Left renal pelvis (tissue), 4 donors: ENCODE measurements at places on chromosomes 5 and 9. TPM values are rescaled to one million over a fixed set of nuclear protein-coding genes. Genes with fewer than 3 reads are reported as not detected.

DNA sequence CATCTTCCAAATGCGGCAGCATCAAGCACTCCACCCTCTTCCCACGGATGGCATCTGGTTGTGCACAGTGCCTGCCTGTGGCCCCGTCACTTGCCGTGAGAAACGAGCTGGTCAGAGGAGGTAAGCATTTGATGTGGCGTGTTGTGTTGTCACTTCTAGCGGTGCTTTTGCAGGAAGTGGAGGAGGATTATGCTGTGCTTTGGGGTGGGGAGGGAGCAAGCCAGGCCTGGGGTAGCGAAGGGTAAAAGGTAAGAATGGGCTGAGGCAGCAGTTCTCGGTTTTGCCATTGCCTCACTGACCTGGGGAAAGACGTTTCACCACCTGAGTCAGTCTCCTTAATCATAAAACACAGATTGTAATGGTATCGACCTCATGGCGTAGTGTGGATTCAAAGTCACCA, 2.3 kb upstream of the POMT1 start:
- no peak for DNase-seq

DNA sequence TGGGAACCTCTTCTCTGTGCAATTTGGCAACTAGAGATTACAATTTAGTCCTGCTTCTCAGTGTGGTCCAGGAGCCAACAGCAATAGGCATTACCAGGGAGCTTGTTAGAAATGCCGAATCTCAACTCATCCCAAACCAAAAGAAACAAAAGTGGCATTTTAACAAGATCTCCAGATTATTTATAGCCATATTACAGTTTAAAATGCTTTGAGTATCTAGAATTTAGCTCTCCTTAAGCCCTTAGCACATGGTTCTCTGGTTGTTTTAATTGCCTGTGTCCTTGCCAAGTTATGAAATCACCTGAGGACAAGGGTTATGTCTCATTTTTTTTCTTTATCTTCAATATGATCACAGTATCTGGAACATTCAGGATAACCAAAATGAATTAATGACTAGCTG, 51.6 kb upstream of the TAS2R1 start:
- no peak for DNase-seq

GRCh38 chr5:178772351-178772750, 41.9 kb upstream of the ZNF354A start:
- DNase-seq: no peak

OR1L1 gene
- not detected for polyA plus RNA-seq

- no peak for DNase-seq
Observed at GRCh38 chr5:150637245-150638052, 3.0 kb upstream of the SYNPO start.

DNA sequence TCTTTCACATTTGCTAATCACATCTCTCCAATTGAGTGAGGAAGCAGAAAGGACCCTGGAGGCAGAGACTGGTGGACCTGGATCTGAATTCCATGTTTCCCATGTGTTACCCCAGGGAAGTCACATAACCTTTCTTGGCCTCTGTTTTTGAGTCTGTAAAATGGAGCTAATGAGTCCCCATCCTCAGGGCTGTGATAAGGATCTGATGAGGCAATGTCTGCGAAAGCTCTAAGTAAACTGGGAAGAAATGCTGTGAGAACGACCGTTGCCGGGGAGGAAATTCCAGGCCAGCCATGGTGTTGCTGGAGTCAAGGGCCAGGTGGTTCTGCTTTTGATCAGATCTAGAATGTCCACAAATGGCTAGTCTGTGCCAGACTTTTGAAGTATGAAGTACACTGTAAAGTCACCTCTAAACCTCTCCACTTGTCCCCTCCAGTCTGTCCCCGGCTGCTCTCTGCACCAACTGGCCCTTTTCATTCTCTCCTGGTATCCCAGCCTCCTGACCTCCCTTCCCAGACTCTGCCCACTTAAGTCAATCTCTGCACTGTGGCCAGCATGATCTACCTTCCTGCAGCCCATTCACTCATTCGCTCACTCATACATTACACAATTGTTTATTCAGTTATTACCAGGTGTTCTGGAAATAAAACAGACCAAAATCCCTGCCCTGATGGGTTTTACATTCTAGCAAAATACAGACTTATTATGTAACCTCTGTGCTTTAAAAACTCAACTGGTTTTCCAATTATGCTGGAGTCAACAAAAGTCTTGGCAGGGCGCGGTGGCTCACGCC, 32.5 kb upstream of the N4BP3 start:
- DNase-seq: no peak

GRCh38 chr9:120153258-120153657, 426.7 kb downstream of the CDK5RAP2 start:
- DNase-seq: no peak

DNA sequence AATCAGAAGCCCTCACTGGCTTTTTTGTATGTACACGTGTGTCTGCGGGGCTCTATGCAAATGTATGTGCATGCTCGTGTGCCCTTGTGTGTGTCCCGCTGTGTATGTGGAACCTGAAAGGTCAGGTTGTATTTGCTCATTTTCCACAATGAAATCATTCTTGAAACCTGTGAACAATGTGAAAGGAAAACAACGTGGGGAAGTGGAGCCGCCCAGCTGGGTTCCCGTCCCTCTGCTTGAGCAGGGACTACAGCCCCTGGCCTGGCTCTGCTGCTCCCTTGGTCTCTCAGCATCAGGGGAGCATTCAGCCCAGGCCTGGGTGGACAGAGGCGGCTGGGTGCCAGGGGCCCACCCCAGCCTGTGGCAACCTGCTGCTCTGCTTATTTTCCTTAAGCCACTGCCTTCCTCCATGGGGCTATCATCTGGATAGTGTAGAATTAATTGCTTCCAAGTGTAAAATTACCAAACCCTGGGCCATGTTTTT, 3.0 kb downstream of the ECSCR start:
- DNase-seq: no peak

PCDHGA5 gene
- polyA plus RNA-seq: 2.2 TPM

DNA sequence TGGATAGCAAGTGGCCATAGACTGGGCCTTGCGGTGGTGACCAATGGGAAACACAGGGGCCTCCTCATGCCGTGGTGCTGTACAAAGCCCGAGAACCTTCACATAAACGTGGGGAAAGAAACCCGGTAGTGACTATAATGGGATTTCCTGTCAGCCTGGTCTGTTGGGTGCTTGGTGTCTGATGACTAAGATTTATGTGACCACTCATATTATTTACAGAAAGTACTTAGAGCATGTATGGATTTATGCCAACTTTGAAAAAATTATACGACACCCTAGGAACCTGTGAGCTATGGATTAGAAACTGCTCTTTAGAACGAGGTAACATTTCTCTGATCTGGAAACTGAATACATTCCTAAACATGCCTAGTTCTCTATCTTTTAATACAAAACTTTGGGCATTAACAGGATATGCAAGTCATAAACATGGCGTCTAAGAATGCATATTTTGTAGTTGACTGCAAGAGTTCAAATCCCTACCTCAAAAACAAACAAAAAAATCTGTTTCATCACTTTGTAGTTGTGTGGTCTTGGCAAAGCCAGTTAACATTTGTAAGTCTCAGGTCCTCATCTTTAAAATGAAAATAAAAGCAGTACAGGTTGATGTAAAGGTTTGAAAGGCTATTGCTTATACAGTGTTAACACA, 85.4 kb downstream of the TMEM167A start:
- no peak for DNase-seq

OR1K1 gene
- polyA plus RNA-seq: not detected

GRCh38 chr5:68456756-68457217, 241.2 kb downstream of the PIK3R1 start:
- no peak for DNase-seq

DNA sequence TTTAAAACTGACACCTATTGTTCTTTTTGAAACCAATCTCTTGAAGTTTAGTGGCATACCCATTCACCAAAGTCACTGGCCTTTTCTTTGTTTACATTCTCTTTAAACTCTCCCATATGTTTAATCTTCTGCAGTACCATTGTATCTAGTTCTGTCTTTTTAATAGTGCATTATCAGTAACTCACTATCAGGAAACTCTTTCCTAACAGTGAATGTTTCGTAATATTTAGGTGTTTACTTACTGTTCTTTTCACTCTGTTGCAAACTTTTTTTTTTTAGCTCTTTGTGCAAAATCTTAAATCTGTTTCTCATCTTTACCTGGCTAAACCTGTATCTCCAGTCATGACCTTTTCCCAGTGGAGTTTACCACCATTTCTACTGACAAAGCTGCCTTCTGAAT, 17.2 kb downstream of the SMAD5 start:
- no peak for DNase-seq

ZCCHC7 gene
- polyA plus RNA-seq: 25.8 TPM

DNA sequence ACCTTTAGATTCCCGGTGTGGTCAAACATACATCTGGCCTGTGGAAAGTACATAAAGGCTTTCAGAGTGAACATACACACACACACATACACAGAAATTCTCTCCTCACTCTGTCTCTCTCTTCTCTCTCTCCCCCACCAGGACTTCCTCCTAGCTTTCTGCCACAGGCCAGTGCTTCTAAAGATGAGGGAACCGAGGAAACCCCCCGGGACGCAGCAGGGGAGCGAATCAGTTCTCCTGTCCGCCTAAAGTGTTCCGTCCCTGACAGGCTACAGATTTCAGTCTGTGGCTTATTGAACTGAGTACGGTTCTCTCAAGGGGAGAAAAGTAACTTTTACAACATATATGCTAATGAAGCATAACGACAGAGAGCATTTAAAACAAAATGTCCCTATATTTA, 75.8 kb downstream of the MED27 start:
- DNase-seq: no peak

- DNase-seq: no peak
Observed at GRCh38 chr5:32949286-32949970, 238.3 kb downstream of the NPR3 start.

DNA sequence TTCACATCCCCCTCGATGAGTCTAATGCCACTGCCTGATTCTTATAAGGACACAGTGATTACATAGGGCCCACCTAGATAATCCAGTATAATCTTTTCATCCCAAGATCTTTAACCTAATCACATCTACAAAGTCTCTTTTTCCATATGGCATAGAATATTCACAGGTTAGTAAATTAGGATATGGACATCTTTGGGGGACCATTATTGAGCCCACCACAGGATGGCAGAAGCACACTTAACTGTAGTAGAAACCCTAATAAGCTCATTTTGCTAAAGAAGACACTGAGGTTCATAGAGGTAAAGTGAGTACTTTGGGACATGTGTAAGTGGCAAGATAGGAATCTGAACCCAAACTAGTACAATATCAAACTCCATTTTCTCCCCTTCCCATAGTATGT, 38.9 kb downstream of the ASTN2 start:
- DNase-seq: no peak

GRCh38 chr5:93158841-93159240, 422.2 kb downstream of the NR2F1-AS1 start:
- DNase-seq: no peak

- no peak for DNase-seq
Observed at GRCh38 chr5:149240354-149240998, 31.2 kb upstream of the AFAP1L1 start.

DNA sequence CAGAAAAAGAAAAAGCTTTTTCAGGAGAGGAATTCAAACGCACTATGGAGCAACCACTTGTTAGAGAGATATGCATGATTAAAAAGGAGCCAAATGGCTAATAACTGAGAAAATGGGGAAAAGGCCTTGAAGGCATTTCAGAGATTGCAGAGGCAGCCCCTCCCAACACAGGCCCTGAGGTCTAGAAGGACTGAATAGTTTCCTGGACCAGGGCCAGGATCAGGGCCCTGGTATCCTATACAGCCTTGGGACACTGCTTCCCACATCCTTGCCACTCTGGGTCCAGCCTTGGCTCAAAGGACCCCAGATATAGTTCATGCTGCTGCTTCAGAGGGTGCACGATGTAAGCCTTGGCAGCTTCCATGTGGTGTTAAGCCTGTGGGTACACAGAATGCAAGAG, 20.7 kb upstream of the FEM1C start:
- DNase-seq: no peak

BTNL8 gene
- polyA plus RNA-seq: 0.84 TPM

SLC34A1 gene
- 83.6 TPM for polyA plus RNA-seq

DNA sequence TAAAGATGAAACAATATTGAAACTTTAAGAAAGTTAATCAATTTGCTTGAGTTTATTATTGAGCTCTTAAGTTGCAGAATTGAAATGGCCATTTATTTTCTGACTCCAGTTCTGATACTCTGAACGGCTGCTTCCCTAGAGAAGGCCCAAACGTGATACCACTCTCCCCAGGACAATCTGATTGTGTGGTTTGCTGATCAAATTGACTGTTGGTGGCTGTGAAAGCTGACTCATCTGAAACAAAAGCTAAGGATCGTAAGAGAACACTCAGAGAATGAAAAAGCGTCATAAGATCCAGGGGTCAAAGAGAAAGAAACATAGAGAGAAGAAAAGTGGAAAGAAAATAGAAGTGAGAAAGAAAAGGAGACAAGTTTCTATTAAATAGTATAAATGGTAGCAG, 147.2 kb downstream of the IZUMO3 start:
- no peak for DNase-seq

DNA sequence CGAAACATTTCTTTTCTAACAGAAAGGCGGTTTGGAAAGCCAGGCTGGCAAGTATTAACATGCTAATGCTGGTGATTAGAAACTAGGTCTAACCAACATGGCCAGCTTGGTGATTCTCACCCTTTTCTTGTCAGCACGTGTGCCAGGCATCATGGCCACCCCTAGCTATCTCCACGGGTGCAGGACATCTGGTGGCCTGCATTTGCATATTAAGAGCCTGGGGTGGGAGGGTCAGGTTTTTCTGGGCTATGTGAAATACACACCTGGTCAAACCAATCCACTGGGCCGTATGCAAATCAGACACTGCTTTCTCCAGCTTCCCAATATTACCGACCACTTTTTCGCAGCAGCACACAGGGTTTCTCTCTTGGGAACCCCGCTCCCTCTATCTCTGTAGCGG, 612.1 kb downstream of the PTPRD start:
- no peak for DNase-seq

DNA sequence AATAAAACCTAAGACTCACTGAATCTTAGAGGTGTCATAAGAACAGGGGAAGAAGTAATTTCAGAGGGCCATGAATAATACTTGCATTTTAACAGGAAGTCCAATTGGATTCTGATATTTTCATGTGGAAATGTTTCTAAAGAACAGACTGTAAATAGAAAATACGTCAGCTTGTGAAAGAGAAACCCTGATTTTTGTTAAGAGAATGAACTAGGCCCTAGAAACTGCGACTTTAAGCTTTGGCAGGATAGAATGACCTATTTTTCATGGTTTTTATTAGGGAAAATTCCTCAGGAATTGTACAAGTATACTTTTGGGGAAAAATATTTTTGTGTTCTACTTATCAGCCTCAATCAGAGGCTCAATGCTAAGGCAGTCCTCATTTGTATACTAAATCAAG, 215.5 kb upstream of the ACTBL2 start:
- no peak for DNase-seq

GRCh38 chr9:78371981-78372380, 75.1 kb downstream of the PSAT1 start:
- no peak for DNase-seq

GRCh38 chr5:126515337-126515736, 79.7 kb downstream of the ALDH7A1 start:
- DNase-seq: no peak

MEIKIN gene
- 0.36 TPM for polyA plus RNA-seq

- no peak for DNase-seq
Observed at GRCh38 chr5:38453921-38454320, 102.5 kb downstream of the LIFR start.
